ENCODE measurements at places on chromosomes 7 and 10. TPM values are rescaled to one million over a fixed set of nuclear protein-coding genes. Genes with fewer than 3 reads are reported as not detected.

The GNGT1 gene
- polyA plus RNA-seq, result not detected

The TAS2R41 gene
- not detected for polyA plus RNA-seq

The IQUB gene
- polyA plus RNA-seq, result 0.58 TPM

DNA sequence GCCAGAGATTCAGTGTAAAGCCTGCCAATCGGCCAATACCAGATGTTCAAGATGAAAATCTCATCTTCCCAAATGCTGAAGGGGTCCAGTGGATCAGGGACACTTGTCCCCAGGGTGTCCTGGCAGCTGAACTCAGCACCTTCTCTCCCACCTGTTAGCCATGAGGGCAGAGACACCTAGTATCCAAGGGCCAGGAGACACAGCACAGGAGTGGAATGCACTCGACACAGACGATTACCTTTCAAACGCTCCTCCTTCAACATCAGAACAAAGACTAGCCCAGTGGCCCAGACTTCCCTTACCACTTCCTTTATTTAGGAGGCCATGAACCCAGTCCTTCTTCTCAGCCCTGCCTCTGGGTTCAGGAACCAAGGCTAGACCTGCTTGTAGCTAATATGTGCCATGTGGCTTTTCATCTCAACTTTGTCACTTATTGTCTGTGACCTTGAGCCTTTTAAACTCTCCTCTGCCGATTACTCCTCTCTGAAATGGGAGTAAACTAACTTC, 180.3 kb upstream of the PLXNA4 start:
- H3K36me3 ChIP-seq, result no peaks in the 10 kb centered on the region
- H3K4me3 ChIP-seq, result no peak overlapping the region

DNA sequence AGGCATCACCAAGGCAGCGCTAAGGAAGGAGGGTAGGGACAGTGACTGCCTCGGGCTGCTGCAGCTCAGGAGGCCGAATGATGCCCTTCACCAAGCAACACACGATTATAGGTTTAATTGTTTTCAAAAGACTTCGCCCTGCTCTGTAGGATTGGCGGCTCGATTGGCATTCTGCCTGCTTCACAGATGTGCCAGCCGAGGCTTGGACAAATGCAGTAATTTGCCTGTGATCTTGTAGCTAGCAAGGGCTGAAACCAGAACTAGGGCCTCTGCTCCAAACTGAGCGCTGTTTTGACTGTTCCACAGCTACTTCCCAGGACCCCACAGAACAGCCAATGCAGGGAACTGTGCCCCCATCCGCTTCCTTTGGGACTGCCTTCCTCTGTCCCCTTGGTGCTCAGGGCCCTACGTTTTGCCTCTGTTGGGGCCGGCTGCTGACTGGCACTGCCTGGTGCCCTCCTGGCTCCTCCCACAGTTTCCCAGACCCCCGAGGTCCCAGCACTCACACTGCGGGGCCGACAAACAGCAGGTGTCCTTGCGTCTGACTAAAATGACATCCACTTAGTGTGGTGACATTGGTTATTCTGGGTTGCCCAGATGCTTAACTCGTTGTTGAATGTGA, 62.6 kb upstream of the EN2 start:
- no peaks in the 10 kb centered on the region for H3K4me1 ChIP-seq
- no peaks in the 10 kb centered on the region for H3K36me3 ChIP-seq
- DNase-seq, result no peak
- H3K4me3 ChIP-seq, result no peak overlapping the region
- H3K27ac ChIP-seq, result no peak overlapping the region
- H3K27me3 ChIP-seq, result peaks cover 41% of the 10 kb centered on the region
